ENCODE measurements at places on chromosomes 7 and 10. TPM values are rescaled to one million over a fixed set of nuclear protein-coding genes. Genes with fewer than 3 reads are reported as not detected.

DNA sequence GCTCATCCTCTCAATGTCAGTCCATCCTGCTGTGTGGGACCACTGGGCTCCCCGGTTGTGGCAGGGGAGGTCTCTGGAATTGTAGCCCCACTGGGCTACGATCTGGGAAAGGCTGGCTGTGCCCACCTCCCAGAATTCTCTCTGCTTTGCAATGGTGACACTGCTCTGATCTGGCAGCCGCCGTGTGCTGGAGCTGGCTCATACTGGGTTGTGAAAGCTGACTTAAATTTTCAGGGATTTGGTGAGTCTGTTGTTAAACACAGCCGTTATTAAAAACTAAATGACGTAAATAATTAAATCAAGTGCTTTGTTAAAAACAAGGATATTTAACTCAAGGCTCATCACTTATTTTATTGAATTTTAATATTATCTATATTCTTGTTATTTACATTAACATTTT, 160.0 kb downstream of the TAX1BP1 start:
- H3K27me3 ChIP-seq = no peaks in the 10 kb centered on the region
- H3K4me3 ChIP-seq = no peak overlapping the region
- no peak for DNase-seq
- no peaks in the 10 kb centered on the region for H3K36me3 ChIP-seq
- H3K27ac ChIP-seq = no peak overlapping the region

Gene UTF1
- total RNA-seq = not detected

GRCh38 chr7:605661-606450, 86.2 kb upstream of the PDGFA start:
- H3K4me1 ChIP-seq = peaks cover 15% of the 10 kb centered on the region
- no peaks in the 10 kb centered on the region for H3K27me3 ChIP-seq
- no peak overlapping the region for H3K27ac ChIP-seq
- no peaks in the 10 kb centered on the region for H3K36me3 ChIP-seq

Gene ARHGAP22
- 45.6 TPM for total RNA-seq

DNA sequence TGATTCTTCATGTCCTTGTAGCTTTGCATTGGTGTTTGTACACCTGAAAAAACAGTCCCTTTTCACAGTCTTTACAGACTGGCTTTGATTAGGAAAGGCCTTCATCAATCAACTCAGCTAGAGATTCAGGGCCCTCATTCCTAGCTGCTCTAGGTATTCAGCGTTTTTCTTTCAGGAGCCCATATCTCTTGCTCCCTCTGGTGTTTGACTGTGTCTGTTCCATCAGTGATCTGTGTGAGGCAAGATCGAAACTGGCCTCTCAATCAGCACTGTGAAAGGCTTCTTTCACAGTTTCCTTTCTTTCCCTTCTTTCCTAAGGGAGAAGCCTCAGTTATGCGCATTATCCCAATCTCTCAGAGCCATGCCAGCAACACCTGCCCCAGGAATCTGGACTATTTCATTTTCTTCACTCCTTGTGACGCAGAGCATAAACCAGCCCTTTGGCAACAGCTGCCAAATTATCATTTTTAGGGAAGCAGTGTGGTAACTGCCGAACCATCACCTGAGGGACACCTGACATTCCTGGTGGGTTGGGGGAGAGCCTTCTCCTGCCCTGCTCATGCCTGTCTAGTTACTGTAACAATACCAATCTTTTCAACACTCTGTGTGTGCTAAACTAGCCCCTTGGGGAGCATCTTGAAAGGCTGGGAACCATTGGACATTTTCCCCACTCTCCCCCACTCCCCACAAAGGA, 75.7 kb upstream of the CCDC71L start:
- H3K4me1 ChIP-seq = peaks cover 16% of the 10 kb centered on the region
- H3K27ac ChIP-seq = peak overlapping the region; percentile 62
- peak overlapping the region; percentile 40 for H3K4me3 ChIP-seq
- H3K27me3 ChIP-seq = no peaks in the 10 kb centered on the region

DNA sequence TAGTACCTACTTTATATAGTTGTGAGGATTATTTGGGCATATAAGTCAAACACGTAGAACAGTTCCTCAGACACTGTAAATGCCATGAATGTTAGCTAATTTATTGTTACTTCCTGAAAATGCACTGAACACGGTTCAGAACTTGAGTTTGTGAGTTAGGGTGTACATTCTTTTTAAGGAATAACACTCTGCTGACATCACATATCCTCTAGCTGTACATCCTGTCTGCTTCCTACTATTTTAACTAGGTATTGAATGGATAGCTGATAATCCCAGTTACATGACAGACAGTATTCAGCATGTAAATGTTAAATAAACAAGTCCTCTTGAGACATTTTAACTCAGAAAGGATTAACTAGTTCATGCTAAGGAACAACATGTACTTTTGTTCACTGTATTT, 16.0 kb downstream of the SAMD8 start:
- peaks cover 13% of the 10 kb centered on the region for H3K36me3 ChIP-seq
- H3K4me1 ChIP-seq = peaks cover 9% of the 10 kb centered on the region
- no peak overlapping the region for H3K27ac ChIP-seq
- DNase-seq = no peak

DNA sequence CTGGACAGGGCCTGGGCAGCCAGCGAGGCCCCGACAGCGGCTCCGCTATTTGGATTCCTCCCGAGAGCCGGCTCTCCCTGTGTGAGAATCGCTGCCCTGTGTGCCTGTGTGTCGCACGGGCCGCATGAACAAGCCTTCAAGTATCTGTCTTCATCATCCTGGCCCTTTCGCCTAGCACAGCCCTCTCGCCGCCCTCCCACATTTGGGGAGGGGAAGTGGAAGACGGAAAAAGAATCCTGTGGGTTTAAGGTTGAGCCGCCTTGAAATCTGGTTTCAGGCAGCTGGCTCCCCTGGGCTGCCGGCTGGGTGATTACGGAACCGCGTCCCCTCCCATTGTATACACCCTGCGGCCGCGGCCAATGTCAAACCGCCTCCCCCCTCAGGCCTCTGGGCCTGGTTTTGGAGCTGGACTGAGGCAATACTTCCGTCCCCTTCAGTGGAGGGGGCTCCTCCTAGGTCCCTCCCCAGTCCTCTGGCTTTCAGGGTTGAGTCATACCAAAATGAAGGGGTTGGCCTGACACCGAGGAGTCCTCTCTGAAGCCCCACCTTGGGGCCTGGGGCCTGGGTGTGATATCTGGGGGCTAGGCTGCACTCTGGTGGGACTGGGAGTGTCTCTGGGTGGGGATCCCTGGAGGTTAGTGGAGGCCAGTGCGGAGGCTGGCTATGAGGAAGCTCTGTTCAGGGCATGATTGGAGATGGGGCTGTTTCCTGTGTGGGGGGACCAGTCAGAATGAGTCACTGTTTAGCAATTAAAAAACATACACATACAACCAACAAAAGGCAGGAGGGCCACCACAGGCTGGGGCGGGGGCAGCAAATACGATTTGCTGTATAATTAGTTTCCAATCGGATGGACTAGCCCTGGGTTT, 1.7 kb downstream of the TRIM8 start:
- H3K27ac ChIP-seq = peak overlapping the region; percentile 97
- peak overlapping the region; percentile 88 for H3K4me3 ChIP-seq

GRCh38 chr7:84236398-84236797, 41.8 kb upstream of the SEMA3A start:
- peak overlapping the region; percentile 62 for H3K27ac ChIP-seq
- no peaks in the 10 kb centered on the region for H3K36me3 ChIP-seq
- peaks cover 17% of the 10 kb centered on the region for H3K4me1 ChIP-seq
- H3K4me3 ChIP-seq = no peak overlapping the region
- DNase-seq = no peak

- no peaks in the 10 kb centered on the region for H3K36me3 ChIP-seq
- H3K27ac ChIP-seq = peak overlapping the region; percentile 88
- no peak overlapping the region for H3K4me3 ChIP-seq
- no peaks in the 10 kb centered on the region for H3K27me3 ChIP-seq
- peak; percentile 19 for DNase-seq
- peaks cover 28% of the 10 kb centered on the region for H3K4me1 ChIP-seq
Observed at GRCh38 chr7:46032942-46033341, 111.9 kb upstream of the IGFBP3 start.

Gene CDK13
- total RNA-seq = 109 TPM

DNA sequence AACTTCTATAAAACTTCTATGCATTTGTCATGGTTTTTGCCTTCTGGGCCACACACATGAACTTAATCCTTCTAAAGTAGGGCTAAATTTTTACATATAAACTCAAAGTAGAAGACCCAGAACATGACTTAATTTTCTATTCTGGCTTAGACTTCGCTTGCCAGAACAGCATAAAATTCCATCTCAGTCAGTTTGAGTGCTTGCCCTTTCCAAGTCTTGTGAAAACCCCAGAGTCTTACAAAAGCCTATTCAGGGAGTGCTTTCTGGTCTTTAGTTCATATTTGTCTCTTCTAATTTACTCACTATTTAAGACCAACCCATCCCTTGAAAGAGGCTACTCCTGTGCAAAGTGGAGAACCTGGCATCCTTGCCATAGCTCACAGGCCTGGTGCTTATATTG, 201.6 kb upstream of the MEOX2 start:
- peaks cover 13% of the 10 kb centered on the region for H3K4me1 ChIP-seq
- H3K27me3 ChIP-seq = no peaks in the 10 kb centered on the region
- H3K4me3 ChIP-seq = no peak overlapping the region

DNA sequence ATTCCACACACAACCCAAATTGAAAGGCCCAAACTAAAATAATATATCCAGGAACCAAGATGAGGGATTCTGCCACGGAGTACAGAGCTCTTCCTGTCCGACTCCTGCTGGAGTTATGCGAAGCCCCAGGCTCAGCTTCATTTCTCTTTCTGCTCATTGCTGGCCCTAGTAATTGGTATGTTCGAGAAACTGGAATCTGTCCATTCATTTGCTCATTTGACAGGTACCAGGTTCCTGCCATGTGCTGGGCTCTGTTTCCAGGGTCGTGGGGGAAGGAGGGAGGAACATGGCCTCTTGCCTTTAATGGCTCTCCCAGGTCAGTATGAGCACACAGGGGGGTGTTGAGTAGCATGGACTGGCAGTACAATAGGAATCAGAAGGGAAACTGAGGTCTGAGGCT, 179.2 kb upstream of the SHH start:
- H3K4me1 ChIP-seq = no peaks in the 10 kb centered on the region
- H3K27me3 ChIP-seq = no peaks in the 10 kb centered on the region
- DNase-seq = no peak
- H3K36me3 ChIP-seq = no peaks in the 10 kb centered on the region

Gene CALML3
- not detected for total RNA-seq

GRCh38 chr10:81680359-81680758, 194.6 kb upstream of the NRG3 start:
- H3K4me1 ChIP-seq = no peaks in the 10 kb centered on the region
- DNase-seq = no peak
- no peak overlapping the region for H3K27ac ChIP-seq
- no peaks in the 10 kb centered on the region for H3K36me3 ChIP-seq
- H3K27me3 ChIP-seq = no peaks in the 10 kb centered on the region

DNA sequence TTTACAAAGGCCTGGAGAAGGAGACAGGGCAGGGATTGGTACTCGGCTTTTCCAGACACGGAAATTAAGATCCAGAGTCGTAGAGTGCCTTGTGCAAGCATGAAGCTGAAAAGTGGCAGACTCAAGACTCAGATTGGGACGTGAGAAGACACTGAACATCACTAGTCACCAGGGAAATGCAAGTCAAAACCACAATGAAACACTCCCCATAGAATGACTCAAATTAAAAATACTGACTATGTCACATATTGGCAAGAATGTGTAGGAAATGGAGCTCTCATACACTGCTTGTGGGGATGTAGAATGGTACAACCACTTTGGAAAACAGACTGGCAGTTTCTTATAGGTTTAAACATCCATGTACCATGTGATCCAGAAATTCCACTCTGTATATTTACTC, 472.0 kb downstream of the RPS24 start:
- no peak for DNase-seq
- no peaks in the 10 kb centered on the region for H3K36me3 ChIP-seq
- H3K27me3 ChIP-seq = no peaks in the 10 kb centered on the region
- H3K4me1 ChIP-seq = peaks cover 10% of the 10 kb centered on the region
- no peak overlapping the region for H3K4me3 ChIP-seq

GRCh38 chr7:37359662-37360444, 88.8 kb downstream of the ELMO1 start:
- no peaks in the 10 kb centered on the region for H3K27me3 ChIP-seq
- DNase-seq = no peak
- H3K4me1 ChIP-seq = no peaks in the 10 kb centered on the region
- no peak overlapping the region for H3K4me3 ChIP-seq
- H3K27ac ChIP-seq = no peak overlapping the region

Gene GPR15LG
- not detected for total RNA-seq

DNA sequence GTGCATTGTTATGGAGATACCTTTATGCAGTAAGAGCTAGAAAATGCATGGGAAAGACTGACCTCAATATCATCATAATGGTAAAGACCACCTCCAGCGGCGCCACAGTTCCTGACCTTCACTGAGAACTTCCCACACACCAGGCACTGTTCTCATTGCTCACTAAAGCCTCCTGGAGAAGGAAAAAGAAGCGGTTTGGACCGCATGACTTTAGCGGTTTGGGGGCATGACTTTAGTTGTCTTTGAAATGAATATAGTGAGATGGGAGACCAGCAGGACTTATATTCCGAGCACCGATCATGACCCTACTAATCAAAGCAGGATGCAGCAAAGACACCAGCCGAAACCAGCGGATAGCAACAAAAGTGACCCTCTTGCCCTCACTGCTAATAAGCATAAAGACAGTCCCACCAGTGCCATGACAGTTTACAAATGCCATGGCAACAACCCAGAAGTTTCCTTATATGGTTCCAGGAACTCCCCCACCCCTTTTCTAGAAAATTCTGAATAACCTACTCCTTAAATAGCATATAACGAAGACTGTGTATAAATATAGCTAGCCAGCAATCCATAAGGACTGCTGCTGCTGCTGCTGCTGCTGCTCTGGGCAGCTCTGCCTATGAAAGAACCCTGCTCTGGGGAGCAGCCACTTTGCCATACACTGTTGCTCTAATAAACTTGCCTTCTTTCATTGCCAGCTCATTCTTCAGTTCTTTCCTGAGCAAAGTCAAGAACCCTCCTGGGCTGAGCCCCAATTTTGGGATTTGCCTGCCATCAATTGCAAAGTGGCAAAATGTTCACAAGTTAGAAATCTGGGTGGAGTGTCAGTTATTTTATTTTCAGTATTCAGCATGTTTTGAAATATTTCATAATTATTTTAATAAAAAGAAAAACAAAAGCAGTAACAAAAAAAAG, 694.1 kb downstream of the SUGCT start:
- H3K36me3 ChIP-seq = no peaks in the 10 kb centered on the region
- H3K27ac ChIP-seq = no peak overlapping the region
- H3K27me3 ChIP-seq = no peaks in the 10 kb centered on the region

DNA sequence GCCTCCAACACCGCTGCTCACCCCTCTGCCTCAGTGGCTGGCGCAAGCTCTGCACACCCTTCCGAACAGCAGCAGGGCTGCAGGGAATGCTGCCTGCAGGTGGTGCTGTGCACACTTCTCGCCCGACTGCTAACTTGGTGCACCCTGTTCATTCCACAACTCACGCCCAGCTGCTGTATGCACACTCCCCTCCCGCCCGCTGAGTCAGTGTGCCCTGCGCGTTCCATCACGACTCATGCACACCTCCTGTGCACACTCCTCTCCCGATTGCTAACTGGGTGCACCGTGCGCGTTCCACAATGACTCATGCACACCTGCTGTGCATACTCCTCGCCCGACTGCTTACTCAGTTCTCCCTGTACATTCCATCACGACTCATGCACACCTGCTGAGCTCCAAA, 21.5 kb downstream of the ADARB2 start:
- H3K27me3 ChIP-seq = no peaks in the 10 kb centered on the region
- H3K27ac ChIP-seq = no peak overlapping the region
- H3K4me3 ChIP-seq = no peak overlapping the region
- no peaks in the 10 kb centered on the region for H3K36me3 ChIP-seq
- H3K4me1 ChIP-seq = no peaks in the 10 kb centered on the region

- H3K36me3 ChIP-seq = no peaks in the 10 kb centered on the region
- no peak overlapping the region for H3K27ac ChIP-seq
- no peak overlapping the region for H3K4me3 ChIP-seq
- H3K27me3 ChIP-seq = no peaks in the 10 kb centered on the region
- no peak for DNase-seq
Observed at GRCh38 chr10:128172756-128173155, 46.5 kb upstream of the MKI67 start.
